ENCODE measurements at places on chromosomes 4 and X. TPM values are rescaled to one million over a fixed set of nuclear protein-coding genes. Genes with fewer than 3 reads are reported as not detected.

DNA sequence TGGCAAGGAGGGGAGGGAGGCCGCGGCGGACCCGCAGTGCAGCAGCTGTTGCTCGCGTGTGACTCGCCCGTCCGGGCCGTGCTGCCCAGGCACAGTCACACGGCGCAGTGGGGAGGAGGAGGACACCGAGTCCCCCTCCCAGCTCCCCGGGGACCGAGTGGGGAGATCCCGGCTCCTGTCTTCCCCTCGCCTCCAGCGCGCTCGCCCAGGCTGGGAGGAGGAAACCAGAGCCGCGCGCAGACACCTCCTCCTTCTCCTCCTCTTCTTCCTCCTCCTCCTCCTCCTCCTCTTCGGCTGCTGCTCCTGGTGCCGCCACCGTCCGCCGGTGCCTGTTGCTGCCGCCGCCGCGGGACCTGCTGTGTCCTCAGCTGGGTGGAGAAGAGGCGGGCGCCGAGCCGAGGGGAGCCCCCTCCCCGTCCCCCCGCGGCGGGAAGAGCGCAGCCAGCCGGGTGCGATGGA lies at the start of gene TBC1D1:
TBC1D1 (plus strand) TSS at position 284 of the 459 bp plus-strand sequence. CDS start 11,012 bp downstream, outside the sequence.
- peak; percentile 78 for DNase-seq

GRCh38 chr4:99857307-99857706 lies 36.9 kb downstream of the LAMTOR3 start:
- no peak for DNase-seq

GRCh38 chrX:77603635-77604336 lies 156.6 kb downstream of the FGF16 start:
- no peak for DNase-seq

The CXXC4 gene
- 1.8 TPM for polyA plus RNA-seq

The BTC gene
- polyA plus RNA-seq, result 0.03 TPM

DNA sequence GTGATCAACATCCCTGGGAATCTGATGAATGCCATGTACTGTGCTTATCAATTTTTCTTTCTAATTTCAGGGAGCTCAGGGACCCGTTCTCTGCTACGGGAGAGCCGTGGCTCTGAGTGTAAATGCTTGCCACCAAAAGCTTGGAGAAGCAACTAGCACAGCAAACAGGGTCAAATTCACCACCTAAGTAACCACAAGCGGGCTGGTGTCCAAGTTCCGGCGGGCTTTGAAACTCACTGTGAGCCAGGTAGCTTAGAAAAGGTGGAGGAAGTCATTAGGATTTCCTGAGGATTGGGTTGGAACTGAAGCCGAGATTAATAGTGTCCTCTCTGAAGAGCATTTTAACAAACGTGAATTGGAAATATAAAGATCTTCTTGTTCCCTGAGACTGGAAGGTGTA lies 87.2 kb downstream of the CLDN34 start:
- no peak for DNase-seq

The P2RY4 gene
- polyA plus RNA-seq, result 0.03 TPM
